ENCODE measurements at places on chromosomes 7 and 10. TPM values are rescaled to one million over a fixed set of nuclear protein-coding genes. Genes with fewer than 3 reads are reported as not detected.

The OR2A12 gene
- not detected for total RNA-seq

The SPDYE9 gene
- total RNA-seq, result not detected

GRCh38 chr10:81570878-81571794 is 303.9 kb upstream of the NRG3 start:
- H3K27me3 ChIP-seq, result no peaks in the 10 kb centered on the region
- DNase-seq, result no peak
- H3K27ac ChIP-seq, result no peak overlapping the region
- H3K4me1 ChIP-seq, result no peaks in the 10 kb centered on the region
- H3K4me3 ChIP-seq, result no peak overlapping the region

GRCh38 chr7:91357379-91357778 is 93.1 kb downstream of the FZD1 start:
- H3K27ac ChIP-seq, result no peak overlapping the region
- H3K4me3 ChIP-seq, result no peak overlapping the region
- no peaks in the 10 kb centered on the region for H3K27me3 ChIP-seq
- DNase-seq, result no peak
- no peaks in the 10 kb centered on the region for H3K4me1 ChIP-seq
- no peaks in the 10 kb centered on the region for H3K36me3 ChIP-seq

DNA sequence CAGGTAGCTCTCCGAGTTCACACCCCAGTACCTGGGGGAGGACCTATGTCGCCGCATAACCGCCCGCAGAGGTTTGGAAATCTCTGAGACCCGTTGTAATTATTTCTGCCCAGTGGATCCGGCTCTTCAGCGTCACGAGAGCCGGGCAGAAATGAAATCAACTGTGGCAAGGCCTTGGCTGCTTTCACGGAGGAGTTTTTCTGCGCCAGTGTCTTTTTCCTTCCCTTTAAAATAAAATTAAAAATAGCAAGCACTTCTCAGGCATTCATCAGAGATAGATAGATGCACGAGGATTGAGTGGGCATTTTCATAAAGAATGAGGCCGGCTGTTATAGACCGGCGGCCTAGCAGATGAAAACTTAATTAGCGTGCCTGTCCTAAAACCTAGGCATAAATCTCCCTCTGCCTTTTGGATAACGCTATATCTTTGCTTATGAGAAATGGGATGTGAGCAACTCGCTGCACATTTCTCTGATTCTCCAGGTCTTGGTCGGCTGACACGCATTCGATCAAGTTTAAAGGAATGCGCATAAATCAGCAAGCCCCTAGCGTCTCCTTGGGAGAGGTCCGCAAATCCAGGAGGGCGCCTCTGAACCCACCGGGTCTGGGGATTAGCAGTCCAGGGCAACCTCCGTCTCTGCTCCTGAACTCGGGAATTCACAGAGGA is 6.4 kb downstream of the HOXA13 start:
- no peaks in the 10 kb centered on the region for H3K36me3 ChIP-seq
- H3K27me3 ChIP-seq, result peaks cover 96% of the 10 kb centered on the region
- H3K4me1 ChIP-seq, result peaks cover 47% of the 10 kb centered on the region

DNA sequence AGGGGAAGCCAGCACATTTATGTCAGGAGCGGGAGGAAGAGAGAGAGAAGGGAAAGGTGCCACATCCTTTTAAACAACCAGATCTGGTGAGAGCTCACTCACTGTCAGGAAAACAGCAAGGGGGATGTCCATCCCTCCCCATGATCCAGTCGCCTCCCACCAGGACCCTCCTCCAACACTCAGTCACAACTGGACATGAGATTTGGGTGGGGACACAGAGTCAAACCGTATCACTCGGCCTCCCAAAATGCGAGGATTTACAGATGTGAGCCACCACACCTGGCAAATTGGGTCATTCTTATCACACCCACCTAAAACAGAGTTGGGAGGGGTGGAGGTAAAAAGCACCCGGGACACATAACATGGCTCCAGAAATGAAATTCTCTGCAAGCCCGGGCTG is 41.0 kb downstream of the CARD11 start:
- DNase-seq, result no peak
- H3K27me3 ChIP-seq, result no peaks in the 10 kb centered on the region
- H3K4me3 ChIP-seq, result no peak overlapping the region

GRCh38 chr7:143487566-143487965 is 9.9 kb downstream of the TAS2R41 start:
- H3K4me1 ChIP-seq, result no peaks in the 10 kb centered on the region
- H3K36me3 ChIP-seq, result peaks cover 3% of the 10 kb centered on the region
- H3K27me3 ChIP-seq, result no peaks in the 10 kb centered on the region
- no peak overlapping the region for H3K4me3 ChIP-seq
- H3K27ac ChIP-seq, result no peak overlapping the region

DNA sequence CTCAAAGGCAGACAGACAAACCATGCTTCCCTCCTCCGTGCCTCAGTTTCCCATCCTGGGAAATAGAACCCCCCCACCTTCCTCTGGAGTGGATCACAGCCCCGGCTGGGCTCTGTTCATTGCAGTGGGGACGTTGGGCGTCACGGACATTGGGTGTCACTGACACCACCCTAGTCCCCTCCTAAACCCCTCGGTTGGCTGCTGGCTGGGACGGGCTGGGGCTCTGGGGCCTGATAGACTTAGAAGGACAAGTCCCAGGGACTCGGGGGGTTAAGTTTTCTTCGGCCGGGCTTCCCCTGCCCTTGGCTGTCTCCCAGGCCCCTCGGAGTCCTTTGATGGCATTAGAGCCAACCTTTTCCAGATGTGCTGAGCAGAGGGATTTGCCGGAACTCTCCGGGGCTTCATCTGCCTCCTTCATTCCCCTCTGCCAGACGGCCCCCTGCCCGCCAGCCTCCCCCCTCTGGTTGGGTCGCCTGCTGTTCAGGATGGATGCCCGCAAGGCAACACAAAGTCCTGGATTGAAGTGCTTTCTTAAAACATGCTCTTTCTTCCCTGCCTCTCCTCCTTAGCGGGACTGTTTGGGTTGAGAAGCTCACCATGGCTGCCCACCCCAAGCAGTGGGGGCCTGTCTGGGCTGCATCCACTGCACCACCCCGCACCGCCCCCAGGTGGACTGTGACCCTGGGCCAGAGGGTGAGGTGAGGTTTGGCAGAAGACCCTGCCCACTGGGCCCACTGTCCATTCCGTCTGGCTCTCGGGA is 73.0 kb downstream of the COL26A1 start:
- DNase-seq, result no peak
- H3K27ac ChIP-seq, result no peak overlapping the region
- no peaks in the 10 kb centered on the region for H3K4me1 ChIP-seq
- peaks cover 13% of the 10 kb centered on the region for H3K27me3 ChIP-seq
- H3K36me3 ChIP-seq, result no peaks in the 10 kb centered on the region

- DNase-seq, result peak; percentile 53
- no peaks in the 10 kb centered on the region for H3K36me3 ChIP-seq
- no peak overlapping the region for H3K4me3 ChIP-seq
- H3K27me3 ChIP-seq, result no peaks in the 10 kb centered on the region
- H3K4me1 ChIP-seq, result peaks cover 4% of the 10 kb centered on the region
These were observed 294.6 kb downstream of the SORCS3 start for GRCh38 chr10:104935656-104936055.

- H3K4me1 ChIP-seq, result no peaks in the 10 kb centered on the region
- no peak overlapping the region for H3K4me3 ChIP-seq
These were observed 120.3 kb upstream of the GLCCI1 start for GRCh38 chr7:7848246-7848645.

- no peaks in the 10 kb centered on the region for H3K4me1 ChIP-seq
- H3K4me3 ChIP-seq, result no peak overlapping the region
- no peak for DNase-seq
- no peaks in the 10 kb centered on the region for H3K27me3 ChIP-seq
These were observed 1018.7 kb downstream of the TYW1 start for GRCh38 chr7:68015122-68015977.

- peaks cover 31% of the 10 kb centered on the region for H3K4me1 ChIP-seq
- no peak for DNase-seq
- H3K27ac ChIP-seq, result peak overlapping the region; percentile 49
These were observed 22.4 kb downstream of the STN1 start for GRCh38 chr10:103895411-103896186.

GRCh38 chr7:142859829-142860228 is 5.0 kb downstream of the EPHB6 start:
- H3K4me1 ChIP-seq, result peaks cover 24% of the 10 kb centered on the region
- H3K27ac ChIP-seq, result no peak overlapping the region
- H3K4me3 ChIP-seq, result no peak overlapping the region
- no peaks in the 10 kb centered on the region for H3K27me3 ChIP-seq
- peaks cover 8% of the 10 kb centered on the region for H3K36me3 ChIP-seq
- no peak for DNase-seq

DNA sequence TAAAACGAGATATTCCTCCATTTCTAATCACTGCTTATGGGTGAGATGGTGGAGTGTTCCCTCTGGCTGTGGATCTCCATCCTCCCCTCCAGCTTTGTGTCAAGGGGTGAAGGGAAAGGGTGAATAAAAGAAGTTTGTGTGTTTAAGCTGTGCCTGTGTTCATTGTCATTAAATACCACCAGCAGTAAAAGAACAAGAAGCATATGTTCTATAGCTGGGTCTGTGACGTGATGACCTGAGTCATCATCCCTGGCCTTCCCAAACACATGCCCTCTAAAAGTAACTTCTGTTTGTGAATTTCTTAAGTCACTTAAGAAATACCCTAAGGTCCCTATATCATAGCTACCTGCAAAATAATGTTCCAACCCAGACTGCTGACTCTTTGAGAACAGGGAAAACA is 104.9 kb downstream of the PPP1R17 start:
- H3K36me3 ChIP-seq, result no peaks in the 10 kb centered on the region
- H3K4me3 ChIP-seq, result no peak overlapping the region
- H3K4me1 ChIP-seq, result no peaks in the 10 kb centered on the region
- DNase-seq, result no peak
- H3K27me3 ChIP-seq, result no peaks in the 10 kb centered on the region
- H3K27ac ChIP-seq, result no peak overlapping the region

DNA sequence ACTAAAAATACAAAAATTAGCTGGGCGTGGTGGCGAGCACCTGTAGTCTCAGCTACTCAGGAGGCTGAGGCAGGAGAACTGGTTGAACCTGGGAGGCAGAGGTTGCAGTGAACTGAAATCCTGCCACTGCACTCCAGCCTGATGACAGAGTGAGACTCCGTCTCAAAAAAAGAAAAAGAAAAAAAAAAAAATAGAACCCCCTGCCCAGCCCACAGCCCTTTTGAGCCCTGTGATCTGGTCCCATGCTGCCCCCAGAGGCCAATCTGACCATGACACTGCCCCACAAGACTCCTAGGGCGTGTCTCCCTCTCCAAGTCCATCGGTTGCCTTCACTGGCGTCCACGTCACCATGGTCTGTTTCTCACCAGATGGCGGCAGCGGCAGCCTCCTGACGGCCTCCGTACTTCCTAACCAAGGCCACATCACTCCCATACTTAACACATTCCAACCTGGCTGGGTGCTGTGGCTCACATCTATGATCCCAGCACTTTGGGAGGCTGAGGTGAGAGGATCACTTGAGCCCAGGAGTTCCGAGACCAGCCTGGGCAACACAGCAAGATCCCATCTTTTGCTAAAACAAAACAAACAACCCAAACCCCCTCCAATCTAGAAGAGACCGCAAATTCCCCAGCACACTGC is 18.0 kb downstream of the STX1A start:
- H3K27me3 ChIP-seq, result no peaks in the 10 kb centered on the region
- H3K4me3 ChIP-seq, result no peak overlapping the region
- peaks cover 39% of the 10 kb centered on the region for H3K36me3 ChIP-seq
- no peak for DNase-seq
- H3K27ac ChIP-seq, result no peak overlapping the region

DNA sequence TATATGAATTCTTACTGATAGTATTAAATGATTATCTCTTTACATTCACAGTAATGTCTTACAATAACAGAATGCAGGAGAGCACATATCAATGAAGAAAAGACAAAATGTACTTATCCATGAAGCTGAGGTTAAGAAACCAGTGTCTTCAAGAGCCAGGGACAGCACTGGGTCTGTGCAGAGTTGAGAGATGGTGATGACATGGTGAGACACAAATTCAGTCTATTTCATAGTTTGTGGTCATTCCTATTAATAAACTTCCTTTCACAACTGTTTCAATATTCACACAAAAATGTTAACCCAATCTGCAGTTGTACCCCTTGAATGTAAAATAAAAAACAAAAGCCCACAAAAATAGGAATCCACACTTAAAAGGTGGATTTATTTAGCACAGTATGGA is 5.3 kb upstream of the MAGI2 start:
- H3K4me1 ChIP-seq, result no peaks in the 10 kb centered on the region
- H3K36me3 ChIP-seq, result no peaks in the 10 kb centered on the region
- H3K27ac ChIP-seq, result no peak overlapping the region
- H3K27me3 ChIP-seq, result peaks cover 7% of the 10 kb centered on the region
- no peak for DNase-seq

- H3K27me3 ChIP-seq, result no peaks in the 10 kb centered on the region
- no peak overlapping the region for H3K27ac ChIP-seq
- no peak for DNase-seq
- peaks cover 9% of the 10 kb centered on the region for H3K4me1 ChIP-seq
- H3K36me3 ChIP-seq, result peaks cover 6% of the 10 kb centered on the region
These were observed 60.4 kb downstream of the CSGALNACT2 start for GRCh38 chr10:43198682-43199005.

DNA sequence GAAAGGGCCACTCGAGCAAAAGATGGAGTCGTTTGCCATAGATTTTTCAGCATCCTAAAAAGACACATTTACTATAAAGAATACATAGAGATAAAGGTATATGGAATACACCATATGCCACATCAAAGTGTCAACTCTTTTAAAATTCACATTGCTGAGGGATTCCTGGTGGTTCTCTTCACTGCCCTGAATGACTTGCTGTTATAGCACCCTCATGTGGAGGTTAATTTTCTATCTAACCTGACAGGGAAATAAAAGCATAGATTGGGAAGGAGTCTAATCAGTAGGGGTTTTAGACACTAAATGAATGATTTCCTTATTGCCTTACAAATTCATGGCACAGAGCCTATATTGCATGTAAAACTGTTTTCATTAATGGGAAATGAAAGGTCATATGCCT is 25.9 kb downstream of the DNAH11 start:
- no peak overlapping the region for H3K27ac ChIP-seq
- no peaks in the 10 kb centered on the region for H3K4me1 ChIP-seq
- H3K27me3 ChIP-seq, result no peaks in the 10 kb centered on the region
- DNase-seq, result no peak
- H3K36me3 ChIP-seq, result no peaks in the 10 kb centered on the region
- H3K4me3 ChIP-seq, result no peak overlapping the region

- no peaks in the 10 kb centered on the region for H3K27me3 ChIP-seq
- no peaks in the 10 kb centered on the region for H3K36me3 ChIP-seq
- no peak for DNase-seq
- peaks cover 80% of the 10 kb centered on the region for H3K4me1 ChIP-seq
- H3K27ac ChIP-seq, result peak overlapping the region; percentile 68
These were observed 12.5 kb upstream of the DDIT4 start for GRCh38 chr10:72260976-72261783.

DNA sequence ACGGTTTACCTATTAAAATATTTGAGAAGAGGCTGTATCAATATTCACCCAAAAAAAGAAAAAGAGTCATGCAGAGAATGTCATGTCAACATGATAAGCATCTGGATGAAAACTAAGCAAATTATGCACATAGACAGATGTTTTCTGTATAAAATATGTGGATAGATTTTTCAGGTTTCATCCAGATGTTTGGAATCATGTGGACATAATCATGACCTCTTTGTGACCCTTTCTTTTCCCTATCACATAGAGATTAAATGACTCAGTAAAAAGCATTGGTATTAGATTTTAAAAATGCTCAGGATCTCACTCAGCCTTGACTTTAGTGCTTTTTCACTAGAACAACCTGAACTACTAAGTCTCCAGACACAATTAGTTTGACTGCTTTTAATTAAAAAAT is 90.0 kb downstream of the FOXP2 start:
- no peak overlapping the region for H3K4me3 ChIP-seq
- no peaks in the 10 kb centered on the region for H3K36me3 ChIP-seq
- H3K27me3 ChIP-seq, result no peaks in the 10 kb centered on the region
- no peak overlapping the region for H3K27ac ChIP-seq
